Upper lobe of left lung (tissue), 6 donors: ENCODE measurements at places on chromosomes 2 and 18.

DNA sequence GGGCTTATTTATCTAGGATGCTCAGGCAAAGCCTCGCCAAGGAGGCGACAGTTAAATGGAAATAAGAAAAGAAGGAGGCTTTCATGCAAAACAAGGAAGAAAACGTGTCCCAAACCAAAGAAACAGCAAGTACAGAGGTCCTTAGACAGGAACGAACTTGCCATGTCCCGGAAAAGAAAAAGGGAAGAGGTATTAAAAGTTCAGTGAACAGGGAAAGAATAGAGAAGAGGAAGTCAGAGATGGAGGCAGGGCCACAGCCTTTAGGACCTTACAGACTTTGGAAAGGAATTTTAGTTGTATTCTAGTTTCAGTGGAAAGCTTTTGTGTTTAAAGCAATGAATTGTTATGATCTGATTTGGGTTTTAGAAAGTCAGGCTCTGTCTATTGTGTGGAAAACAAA lies 22.1 kb downstream of the IKZF2 start:
- no peaks in the 10 kb centered on the region for H3K36me3 ChIP-seq
- peaks cover 4% of the 10 kb centered on the region for H3K4me1 ChIP-seq
- H3K27ac ChIP-seq, result no peak overlapping the region
- no peak for DNase-seq

- DNase-seq, result no peak
- no peaks in the 10 kb centered on the region for H3K4me1 ChIP-seq
- H3K4me3 ChIP-seq, result no peak overlapping the region
- H3K27ac ChIP-seq, result no peak overlapping the region
Observed at GRCh38 chr18:61820882-61821281, 71.9 kb downstream of the RNF152 start.

DNA sequence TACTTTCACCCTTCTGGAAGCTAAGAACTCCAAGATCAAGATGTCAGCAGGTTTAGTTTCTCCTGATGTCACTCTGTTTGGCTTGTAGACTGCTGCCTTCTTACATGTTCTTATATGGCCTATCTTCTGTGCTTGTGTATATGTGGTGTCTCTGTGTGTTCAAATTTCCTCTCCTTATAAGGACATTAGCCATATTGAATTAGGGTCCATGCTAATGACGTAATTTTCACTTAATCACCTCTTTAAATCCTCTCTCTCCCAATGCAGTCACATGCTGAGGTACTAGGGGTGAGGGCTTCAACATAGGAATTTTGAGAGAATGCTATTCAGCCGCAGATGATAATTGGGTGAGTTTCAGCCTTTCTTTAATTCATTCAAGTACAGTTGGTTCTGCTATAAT lies 458.3 kb upstream of the SYT4 start:
- no peaks in the 10 kb centered on the region for H3K4me1 ChIP-seq
- H3K27me3 ChIP-seq, result no peaks in the 10 kb centered on the region
- no peaks in the 10 kb centered on the region for H3K36me3 ChIP-seq
- no peak for DNase-seq

GRCh38 chr2:171807119-171807518 lies 86.9 kb downstream of the SLC25A12 start:
- H3K27ac ChIP-seq, result no peak overlapping the region
- no peaks in the 10 kb centered on the region for H3K27me3 ChIP-seq
- H3K4me3 ChIP-seq, result no peak overlapping the region
- peaks cover 11% of the 10 kb centered on the region for H3K36me3 ChIP-seq

DNA sequence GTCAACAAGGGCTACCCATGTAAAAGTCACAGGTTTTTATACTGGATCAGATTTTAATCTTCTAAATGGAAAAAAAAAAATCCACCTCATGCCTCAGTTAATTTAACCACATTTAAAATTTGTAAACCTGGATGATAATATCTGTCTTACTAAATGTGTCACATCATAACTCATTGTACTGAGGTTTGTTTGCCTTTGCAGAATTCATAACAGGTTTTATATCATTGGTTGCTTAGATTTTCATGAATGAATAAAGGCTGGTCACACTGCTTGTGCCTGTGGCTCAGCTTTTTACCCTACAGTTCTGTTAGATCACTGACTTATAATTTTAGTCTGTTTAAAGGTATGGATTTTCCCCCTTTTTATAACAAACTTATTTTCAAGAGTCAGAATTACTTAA lies 48.9 kb downstream of the PSMD14 start:
- DNase-seq, result no peak
- no peaks in the 10 kb centered on the region for H3K27me3 ChIP-seq
- H3K36me3 ChIP-seq, result no peaks in the 10 kb centered on the region

- H3K36me3 ChIP-seq, result no peaks in the 10 kb centered on the region
- H3K4me3 ChIP-seq, result peak within 1 kb of the TSS; percentile 97
- peak; percentile 89 for DNase-seq
- no peaks in the 10 kb centered on the region for H3K27me3 ChIP-seq
- H3K27ac ChIP-seq, result peak within 1 kb of the TSS; percentile 100
- H3K4me1 ChIP-seq, result peaks cover 74% of the 10 kb centered on the region
Observed at GRCh38 chr2:218292048-218293014, at the start of gene TMBIM1. TMBIM1 (minus strand) TSS chr2:218292503; CDS start chr2:218282141, 10,362 bp downstream.

DNA sequence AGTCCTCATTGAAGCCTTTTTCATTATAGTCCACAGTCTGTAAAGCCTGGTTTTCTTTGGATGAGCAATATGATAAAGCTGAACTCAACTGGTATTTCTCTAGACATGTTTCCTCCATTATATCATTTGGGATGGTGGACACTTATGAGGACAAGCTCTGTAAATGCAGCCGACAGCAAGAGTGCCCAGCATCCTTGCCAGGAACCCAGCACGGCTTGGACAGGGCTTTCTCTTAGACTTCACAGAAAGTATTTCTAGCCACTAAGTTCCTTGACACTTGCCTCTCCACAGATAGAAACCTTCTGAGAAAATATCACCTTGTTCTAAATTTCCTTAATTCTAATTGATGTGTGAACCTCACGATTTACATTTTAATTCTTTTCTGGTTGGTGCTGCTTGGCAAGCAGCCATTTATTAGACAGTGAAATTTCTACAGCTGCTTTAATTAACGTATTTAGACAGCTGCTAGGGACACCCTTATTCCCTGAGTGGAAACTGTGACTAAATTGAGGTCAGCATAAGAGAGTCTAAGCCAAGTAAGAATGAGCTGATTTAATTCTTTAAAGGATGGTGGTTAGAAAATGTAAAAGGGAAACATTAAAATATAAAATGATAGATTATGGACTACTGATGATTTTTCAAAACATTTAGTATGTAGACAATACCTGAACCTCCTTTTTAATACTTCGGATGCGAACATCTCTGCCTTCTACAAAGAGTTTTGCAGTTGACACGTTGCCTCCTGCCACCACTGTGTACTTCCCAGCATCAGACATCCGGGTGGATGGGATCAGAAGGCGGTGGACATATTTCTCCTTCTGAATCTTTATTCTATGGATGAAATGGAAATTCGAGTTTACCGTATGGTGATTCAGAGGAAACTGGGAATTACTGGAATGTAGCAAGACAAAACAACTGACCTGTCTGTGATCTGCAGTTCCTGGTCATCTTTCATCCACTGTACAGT lies 39.8 kb downstream of the TTN start:
- no peaks in the 10 kb centered on the region for H3K27me3 ChIP-seq
- no peak overlapping the region for H3K4me3 ChIP-seq
- no peak for DNase-seq
- H3K4me1 ChIP-seq, result no peaks in the 10 kb centered on the region

DNA sequence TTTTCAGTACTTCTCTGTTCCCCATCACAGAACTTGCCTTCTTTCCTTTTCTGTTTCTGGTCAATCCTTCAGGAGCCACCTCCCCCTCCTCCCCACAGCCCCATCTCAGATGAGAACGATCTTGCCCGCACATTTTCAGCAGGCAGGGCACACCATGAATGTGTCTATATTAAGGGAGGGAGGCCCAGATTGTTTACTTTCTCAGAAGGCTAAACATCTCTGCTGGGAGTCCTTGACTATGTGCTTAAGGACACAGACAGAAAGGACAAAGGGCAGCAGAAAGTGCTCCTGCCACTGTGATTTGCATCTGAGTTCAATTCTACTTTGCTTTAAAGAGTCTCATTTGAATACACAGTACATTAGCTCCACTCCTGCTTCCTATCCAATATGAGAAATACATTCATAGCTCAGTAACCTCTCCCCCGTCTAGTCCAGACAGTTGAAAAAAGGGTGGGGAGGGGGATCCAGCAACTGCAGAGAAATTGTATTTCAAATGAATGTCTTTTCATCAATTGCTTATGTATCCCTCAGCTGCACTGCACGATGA lies 175.0 kb upstream of the PARD3B start:
- no peaks in the 10 kb centered on the region for H3K4me1 ChIP-seq
- H3K27me3 ChIP-seq, result no peaks in the 10 kb centered on the region
- no peak for DNase-seq
- H3K27ac ChIP-seq, result no peak overlapping the region

DNA sequence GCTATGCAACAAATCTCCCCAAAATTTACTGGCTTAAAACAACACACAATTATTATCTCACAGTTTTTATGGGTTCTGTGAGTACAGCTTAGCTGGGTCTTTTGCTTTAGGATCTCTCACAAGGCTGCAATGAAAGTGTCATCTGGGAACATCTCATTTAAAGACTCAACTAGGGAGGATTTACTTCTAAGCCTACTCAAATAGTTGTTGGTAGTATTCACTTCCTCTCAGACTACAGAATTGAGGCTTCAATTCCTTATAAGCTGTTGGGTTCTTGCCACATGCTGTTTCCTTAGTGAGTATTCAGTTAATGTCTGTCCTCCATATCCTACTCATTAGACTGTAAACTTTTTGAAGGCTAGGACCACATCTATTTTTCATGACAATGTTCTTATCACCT lies 72.3 kb downstream of the MDH1 start:
- no peaks in the 10 kb centered on the region for H3K4me1 ChIP-seq
- H3K27me3 ChIP-seq, result no peaks in the 10 kb centered on the region
- H3K4me3 ChIP-seq, result no peak overlapping the region
- H3K36me3 ChIP-seq, result no peaks in the 10 kb centered on the region
- DNase-seq, result no peak

DNA sequence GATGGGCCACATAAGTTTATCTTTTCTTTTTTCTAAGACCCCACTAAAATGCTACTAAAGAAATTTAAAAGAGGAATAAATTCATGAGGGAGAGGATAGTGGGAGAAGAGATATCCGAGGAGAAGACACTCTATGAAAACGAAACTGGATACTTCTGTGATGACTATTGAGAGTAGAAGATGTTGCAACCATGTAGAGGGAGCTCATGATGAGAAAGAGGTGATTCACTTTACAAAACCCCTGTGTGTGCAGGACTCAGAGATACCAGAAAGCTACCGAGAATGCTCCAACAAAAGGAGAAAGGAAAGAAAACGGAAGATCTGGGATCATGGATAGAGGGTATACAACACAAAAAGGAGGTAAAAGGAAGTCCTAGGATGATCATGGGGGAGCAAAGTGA lies 34.9 kb downstream of the SLC38A11 start:
- H3K36me3 ChIP-seq, result no peaks in the 10 kb centered on the region
- H3K4me3 ChIP-seq, result no peak overlapping the region
- DNase-seq, result no peak
- H3K27ac ChIP-seq, result no peak overlapping the region
- no peaks in the 10 kb centered on the region for H3K4me1 ChIP-seq

- peak overlapping the region; percentile 76 for H3K27ac ChIP-seq
- no peaks in the 10 kb centered on the region for H3K27me3 ChIP-seq
- peaks cover 4% of the 10 kb centered on the region for H3K4me1 ChIP-seq
- peak overlapping the region; percentile 19 for H3K4me3 ChIP-seq
Observed at GRCh38 chr18:49645841-49646351, 84.0 kb downstream of the LIPG start.

DNA sequence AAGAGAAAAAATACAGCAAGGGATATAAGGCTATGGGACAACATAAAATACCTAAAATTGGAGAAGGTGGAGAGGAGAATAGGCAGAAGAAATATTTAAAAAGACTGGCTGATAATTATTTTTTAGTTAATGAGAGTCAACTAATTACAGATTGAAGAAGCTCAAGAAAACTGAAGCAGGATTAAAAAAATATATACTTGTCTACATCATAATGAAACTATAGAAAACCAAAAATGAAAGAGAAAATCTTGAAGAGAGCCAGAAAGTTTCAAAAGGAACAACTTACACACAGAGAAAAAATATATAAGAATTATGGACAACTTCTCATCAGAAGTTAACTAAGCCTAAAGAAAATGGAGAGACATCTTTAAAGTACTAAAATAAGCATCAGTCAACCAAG lies 62.9 kb upstream of the APCDD1 start:
- no peaks in the 10 kb centered on the region for H3K27me3 ChIP-seq
- H3K36me3 ChIP-seq, result no peaks in the 10 kb centered on the region
- H3K4me1 ChIP-seq, result no peaks in the 10 kb centered on the region
- H3K4me3 ChIP-seq, result no peak overlapping the region

DNA sequence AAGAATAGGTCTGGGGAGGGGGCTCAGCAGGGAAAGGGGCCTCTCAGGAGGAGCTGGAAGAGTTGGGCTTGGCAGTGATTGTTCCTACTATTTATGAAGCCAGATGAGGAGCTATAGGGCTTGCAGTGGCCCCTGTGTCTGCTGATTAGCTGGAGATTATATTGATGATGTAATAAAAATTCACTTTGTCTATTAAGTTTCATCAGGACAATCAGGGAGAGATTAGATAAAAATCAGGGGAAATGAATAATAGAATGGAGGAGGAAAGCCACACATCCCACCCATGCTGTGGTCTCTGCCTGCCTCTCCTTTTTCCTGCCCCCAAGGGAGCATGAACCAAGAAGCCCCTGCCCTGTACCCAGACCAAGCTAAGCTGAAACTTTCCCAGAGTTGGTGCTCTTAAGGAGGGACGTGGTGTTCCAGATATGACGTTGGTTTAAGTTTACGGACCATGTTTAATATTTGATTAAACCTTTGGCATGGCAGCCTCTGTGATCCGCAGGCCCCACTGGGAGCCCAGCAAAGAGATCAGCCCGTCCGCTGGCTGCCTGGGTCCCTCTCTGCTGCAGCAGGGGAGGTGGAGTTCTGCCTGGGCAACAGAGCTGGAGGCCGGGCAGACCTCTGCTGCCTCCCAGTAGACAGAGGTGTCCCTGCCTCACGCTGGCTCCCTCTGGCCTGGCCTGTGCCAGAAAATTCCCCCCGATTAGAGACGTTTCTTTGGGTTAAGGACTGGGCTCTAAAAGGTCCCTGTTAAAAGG lies 15.3 kb downstream of the CELF4 start:
- H3K27me3 ChIP-seq, result no peaks in the 10 kb centered on the region
- H3K4me1 ChIP-seq, result no peaks in the 10 kb centered on the region
- DNase-seq, result no peak
- no peak overlapping the region for H3K27ac ChIP-seq
- H3K36me3 ChIP-seq, result no peaks in the 10 kb centered on the region

DNA sequence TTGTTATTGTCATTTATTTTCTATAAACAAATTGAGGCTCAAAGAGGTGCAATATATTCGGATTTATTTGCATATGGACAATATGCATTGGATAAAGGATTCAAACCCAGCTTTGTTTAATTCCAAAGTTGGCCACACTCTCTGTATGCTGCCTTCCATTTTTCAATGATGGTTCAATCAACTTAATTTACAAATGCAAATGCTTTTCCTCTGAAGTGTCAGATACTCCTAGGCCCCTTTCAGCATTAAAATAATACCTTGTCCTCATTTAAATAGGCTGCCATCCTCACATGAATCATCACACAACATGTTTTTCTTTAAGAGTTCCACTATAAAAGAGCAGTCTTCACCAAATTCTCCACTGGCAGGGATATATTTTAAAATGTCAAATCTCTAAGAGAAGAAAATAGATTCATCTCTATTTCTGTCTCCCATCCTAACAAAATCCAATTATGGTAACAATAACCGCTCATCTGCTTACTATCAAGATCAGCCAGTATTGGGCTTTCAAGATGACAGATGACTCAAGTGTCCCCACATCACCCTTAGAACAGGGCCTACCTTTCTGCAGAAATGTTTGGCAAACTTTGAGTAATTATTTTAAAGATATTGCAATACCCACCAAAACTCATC lies 114.8 kb downstream of the SCG2 start:
- H3K4me3 ChIP-seq, result no peak overlapping the region
- H3K27me3 ChIP-seq, result no peaks in the 10 kb centered on the region
- H3K4me1 ChIP-seq, result no peaks in the 10 kb centered on the region
- no peak overlapping the region for H3K27ac ChIP-seq
- DNase-seq, result no peak
